Osteocyte (in vitro differentiated cells): ENCODE measurements at places on chromosomes 12 and 14. TPM values are rescaled to one million over a fixed set of nuclear protein-coding genes. Genes with fewer than 3 reads are reported as not detected.

ETNK1 gene
- 52.2 and 63.0 TPM in 2 replicates for total RNA-seq

GRCh38 chr14:22491683-22492621 is 97.1 kb downstream of the DAD1 start:
- DNase-seq, result no peak

DNA sequence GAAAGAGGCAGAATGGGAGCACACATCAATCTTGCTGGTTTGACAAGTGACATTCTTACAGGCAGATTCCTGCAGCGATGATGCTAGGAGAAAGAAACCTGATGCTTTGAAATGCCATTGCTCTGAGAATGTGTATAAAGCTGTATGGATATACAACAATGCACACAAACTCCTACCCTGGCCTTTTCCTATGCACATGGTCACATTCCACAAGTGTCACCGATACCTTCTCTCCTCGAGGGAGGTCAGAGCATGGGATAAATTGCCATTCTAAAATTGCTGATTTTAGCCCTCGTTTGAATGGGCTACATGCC is 11.9 kb downstream of the FGF6 start:
- DNase-seq, result peak; percentile 36

OVCH1 gene
- 0.46 and 0.52 TPM in 2 replicates for total RNA-seq

SLIRP gene
- 76.2 and 90.4 TPM in 2 replicates for total RNA-seq

GRCh38 chr14:75905147-75905904 is 76.5 kb downstream of the TGFB3 start:
- DNase-seq, result no peak

DNA sequence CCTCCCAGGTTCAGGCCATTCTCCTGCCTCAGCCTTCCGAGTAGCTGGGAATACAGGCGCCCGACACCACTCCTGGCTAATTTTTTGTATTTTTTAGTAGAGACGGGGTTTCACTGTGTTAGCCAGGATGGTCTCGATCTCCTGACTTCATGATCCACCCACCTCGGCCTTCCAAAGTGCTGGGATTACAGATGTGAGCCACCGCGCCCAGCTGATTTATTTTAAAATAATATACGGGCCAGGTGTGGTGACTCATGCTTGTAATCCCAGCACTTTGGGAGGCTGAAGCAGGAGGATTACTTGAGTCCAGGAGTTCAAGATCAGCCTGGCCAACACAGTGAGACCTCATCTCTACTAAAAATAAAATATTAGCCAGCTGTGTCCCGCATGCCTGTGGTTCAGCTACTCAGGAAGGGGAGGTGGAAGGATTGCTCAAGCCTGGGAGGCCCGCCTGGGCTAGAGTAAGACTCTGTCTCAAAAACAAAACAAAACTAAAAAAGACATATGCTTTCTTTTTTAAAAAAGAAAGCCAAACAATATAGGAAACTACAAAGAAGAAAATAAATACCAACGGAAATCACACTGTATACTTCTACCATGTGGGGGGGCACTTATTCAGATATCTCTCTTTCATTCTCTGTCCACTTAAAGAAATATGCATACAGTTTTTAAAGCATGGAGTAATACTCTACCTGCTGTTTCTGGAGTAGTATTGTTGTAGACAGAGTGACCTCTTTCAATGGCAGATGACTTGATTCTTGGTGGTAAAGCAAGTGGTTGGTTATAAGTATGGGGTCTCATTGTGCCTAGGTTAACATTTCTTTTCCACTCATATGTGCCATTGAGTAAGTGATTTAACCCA is 930 bp upstream of the MIA2 start:
- no peak for DNase-seq

DNA sequence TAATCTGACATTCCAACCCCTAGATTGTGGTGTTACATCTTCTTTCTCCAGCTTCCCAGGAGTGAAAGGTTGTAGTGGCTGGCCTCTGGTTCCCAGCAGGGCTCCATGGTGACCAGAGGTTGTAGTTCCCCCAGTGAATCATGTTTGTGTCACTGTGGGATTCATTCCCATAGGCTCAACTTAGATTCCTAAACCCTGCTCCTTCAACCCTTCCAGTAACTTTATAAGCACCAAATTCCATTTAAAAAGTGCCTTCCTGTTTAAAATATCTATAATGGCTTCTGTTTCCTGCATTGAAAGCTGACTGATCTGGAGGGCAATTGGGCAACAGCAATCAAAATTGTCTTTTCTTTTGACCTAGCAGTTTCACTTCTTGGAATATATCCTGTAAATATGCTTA is 40.5 kb upstream of the TBC1D15 start:
- no peak for DNase-seq

LPAR5 gene
- total RNA-seq, result 0.32 and 0.50 TPM in 2 replicates

TAS2R9 gene
- 0.34 TPM in 1 of 2 replicates, not detected in the other for total RNA-seq

DNA sequence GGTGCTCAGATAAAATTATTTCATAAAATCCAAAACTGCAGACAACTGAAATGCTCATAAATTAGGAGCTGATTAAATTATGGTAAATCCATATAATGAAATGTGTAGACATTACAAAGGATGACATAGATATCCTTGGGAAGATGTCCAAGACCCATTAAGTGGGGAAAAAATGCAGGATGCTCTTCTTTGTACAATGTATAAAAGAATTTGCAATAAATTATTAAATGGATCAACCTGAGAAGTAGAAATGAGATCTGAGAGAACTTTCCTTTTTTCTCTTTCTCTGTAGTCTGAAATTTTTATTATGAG is 336.4 kb upstream of the E2F7 start:
- DNase-seq, result no peak

DNA sequence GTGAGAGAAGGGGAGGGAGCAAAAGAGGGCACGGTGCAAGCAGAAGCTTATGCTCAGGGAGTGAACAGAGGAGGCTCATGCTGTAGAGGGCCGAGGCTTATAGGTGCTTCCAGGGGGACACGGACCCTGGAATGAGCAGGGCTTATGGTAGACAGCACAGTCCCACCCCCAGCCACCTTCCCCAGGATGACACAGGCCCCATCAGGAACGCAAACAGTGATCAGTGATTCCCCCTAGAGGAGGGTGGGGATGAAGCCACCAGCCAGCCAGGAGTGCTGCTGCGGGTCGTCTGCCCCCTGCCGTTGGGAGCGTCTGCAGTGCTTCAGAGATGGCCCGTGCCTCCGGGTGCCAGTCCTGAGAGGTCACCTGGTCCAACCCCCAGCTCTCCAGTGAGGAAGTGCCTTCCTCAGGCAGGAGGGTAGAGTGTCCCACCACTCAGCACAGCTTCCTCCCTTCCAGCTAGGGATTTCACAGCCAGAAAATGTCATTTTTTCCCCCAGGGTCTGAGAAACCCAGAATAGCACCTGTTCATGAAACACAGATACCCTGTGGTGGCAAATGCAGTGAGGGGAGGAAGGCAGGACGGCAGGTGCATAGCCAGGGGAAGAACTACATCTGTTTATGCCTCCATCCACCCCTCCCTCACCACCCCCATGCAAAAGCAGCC is 60.7 kb downstream of the SLC6A12 start:
- DNase-seq, result no peak

CFL2 gene
- 42.0 and 47.0 TPM in 2 replicates for total RNA-seq

DNA sequence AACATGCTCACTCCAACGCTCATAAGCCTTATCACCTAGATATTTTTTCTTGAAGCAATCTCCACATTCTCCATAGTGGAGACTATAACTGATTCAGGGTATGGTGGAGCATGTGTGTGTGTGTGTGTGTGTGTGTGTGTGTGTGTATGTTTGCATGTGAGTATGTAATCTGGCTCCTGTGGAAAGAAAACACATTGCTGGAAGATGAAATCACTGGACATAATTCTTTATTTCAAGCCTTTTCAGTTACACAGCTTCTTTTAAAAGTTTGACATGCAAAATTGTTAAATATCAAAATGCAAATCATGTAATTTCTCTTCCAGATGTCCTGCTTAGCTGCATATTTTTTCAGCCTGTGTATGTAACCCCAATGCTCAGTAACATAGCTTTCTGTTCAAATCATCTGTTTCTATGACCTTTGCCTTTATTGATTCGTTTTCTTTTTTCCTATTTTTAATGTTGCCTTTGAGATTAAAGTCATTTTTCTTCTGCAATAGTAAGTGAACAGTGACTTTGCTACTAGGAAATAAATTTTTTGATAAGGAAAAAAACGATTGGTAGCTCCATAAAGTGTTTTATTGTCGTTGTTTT is 80.5 kb upstream of the BTG1 start:
- no peak for DNase-seq

- DNase-seq, result no peak
Measured at GRCh38 chr12:111149299-111149698, 219.6 kb downstream of the PHETA1 start.

NT5DC3 gene
- 11.3 and 12.5 TPM in 2 replicates for total RNA-seq

DNA sequence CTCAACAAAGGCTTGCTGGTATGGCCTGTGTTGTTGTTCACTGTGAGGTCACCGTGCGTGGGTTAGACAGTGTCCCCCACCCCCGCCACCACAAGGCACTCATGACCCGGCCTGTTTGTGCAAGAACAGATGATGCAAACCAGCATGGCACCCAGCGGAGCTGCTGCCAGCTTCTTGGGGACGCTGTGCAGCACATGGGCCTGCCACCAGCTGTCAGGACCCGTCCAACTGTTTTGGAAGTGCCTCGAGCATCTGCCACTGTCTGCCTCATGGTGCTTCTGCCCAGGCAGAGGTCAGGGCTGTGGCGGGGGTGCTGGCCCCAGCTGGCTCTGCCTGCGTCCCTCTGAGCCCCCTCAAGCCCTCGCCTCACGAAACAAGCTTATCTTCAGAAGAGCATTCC is 1.5 kb downstream of the ASB2 start:
- DNase-seq, result no peak

- no peak for DNase-seq
Measured at GRCh38 chr12:120599672-120600552, 18.7 kb upstream of the POP5 start.

- no peak for DNase-seq
Measured at GRCh38 chr12:107580750-107581618, 104.6 kb upstream of the PWP1 start.

ERP27 gene
- 0.50 and 0.70 TPM in 2 replicates for total RNA-seq

DNA sequence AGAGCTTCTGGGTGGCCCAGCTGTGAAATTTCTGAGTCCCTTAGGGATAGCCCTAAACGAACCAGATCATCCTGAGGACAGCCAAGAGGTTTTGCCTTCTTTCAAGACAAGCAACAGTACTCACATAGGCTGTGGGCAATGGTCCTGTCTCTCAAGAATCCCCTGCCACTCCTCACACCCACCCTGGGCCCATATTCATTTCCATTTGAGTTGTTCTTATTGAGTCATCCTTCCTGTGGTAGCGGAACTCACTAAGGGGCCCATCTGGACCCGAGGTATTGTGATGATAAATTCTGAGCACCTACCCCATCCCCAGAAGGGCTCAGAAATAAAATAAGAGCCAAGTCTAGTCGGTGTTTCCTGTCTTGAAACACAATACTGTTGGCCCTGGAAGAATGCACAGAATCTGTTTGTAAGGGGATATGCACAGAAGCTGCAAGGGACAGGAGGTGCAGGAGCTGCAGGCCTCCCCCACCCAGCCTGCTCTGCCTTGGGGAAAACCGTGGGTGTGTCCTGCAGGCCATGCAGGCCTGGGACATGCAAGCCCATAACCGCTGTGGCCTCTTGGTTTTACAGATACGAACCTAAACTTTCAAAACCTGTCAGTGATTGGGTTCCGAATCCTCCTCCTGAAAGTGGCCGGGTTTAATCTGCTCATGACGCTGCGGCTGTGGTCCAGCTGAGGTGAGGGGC is 38.9 kb downstream of the DAD1 start:
- DNase-seq, result no peak

GRCh38 chr12:132018193-132018916 is 68.6 kb downstream of the EP400 start:
- no peak for DNase-seq

DNA sequence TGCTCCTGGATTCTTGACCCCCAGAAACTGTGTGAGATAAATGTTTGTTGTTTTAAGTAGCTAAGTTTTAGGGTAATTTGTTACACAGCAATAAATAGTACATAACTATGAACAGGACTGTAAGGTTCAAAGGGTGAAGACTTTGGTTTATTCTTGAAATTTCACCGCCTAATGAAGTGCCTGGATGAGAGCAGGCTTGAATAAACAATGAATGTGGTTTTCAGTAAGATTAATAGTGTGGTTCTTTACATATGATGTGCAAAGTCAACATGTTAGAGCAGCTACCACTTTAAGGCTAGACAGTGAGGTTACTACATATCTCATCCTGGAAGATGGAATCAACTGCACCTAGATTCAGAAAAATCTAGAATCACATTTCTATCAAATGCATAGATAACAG is 145.2 kb upstream of the BTG1 start:
- no peak for DNase-seq

ARL1 gene
- 109 and 112 TPM in 2 replicates for total RNA-seq

- no peak for DNase-seq
Measured at GRCh38 chr12:66859751-66860440, 181.0 kb upstream of the GRIP1 start.

DNA sequence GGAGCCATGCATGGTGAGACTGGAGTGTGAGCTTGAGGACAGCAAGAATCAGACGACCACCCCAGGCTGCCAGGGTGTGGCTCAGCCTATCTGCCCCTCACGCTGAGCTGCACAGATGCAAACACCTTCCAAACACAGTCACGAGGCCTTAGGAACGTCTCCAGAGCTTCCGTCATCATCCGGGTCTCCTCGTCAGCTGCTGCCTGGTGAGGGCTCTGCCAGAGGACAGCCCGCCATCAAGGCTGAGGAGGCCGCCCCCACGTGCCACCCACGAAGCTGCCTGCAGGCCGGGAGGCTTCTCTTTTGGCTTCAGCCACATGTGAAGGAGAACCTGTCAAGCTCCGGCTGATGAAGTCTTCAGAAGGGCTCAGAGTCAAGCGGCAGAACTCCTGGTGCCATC is 13.4 kb downstream of the DDX51 start:
- no peak for DNase-seq

DNA sequence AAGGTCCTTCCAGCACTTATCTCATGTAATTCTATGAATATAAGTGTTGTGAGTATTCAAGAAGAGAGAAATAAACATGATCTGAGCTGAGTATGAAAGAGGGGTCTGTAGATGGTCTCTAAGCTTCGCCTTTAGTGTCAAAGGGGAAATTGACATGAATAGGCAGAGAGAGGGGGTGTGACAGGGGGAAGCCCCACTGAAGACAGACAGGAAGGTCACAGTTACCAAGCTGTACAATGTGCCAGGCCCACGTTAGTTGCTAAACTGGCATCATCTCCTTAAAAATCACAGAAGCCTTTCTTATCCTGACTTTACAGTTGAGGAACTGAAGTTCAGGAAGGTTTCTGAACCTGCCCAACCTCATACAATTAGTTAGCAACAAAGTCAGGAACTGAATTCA is 7.6 kb downstream of the ARHGEF40 start:
- DNase-seq, result no peak

- DNase-seq, result no peak
Measured at GRCh38 chr12:12334367-12335040, 15.5 kb downstream of the MANSC1 start.

DNA sequence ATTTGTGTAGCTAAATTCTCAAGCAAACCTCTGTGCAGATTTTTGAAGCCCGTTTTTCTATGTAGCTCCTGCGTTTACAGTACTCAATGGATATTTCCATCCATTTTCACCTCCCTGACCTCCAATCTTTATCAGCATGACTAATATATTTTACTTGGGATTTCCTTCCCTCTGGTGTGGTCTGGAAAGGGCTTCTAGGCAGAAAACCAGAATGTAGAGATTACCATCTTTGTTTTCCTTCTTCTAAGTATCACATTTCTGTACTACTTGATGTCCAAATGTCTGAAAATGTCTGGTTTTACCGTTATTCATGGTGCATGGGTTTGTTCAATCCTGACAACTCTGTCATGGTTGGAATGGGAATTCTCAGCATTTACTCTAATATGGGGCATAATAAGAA is 907.6 kb upstream of the FLRT2 start:
- no peak for DNase-seq

- DNase-seq, result no peak
Measured at GRCh38 chr14:98345161-98345560, 926.8 kb downstream of the BCL11B start.
